Stromal cell of bone marrow (primary cell): ENCODE measurements at places on chromosomes 13 and 19.

- no peak for DNase-seq
Measured at GRCh38 chr19:10004617-10005016, 5.7 kb downstream of the COL5A3 start.

GRCh38 chr13:77898097-77898496, 20.5 kb downstream of the EDNRB start:
- no peak for DNase-seq

- DNase-seq = no peak
Measured at GRCh38 chr13:73929287-73929932, 204.8 kb downstream of the KLF12 start.

GRCh38 chr19:56718231-56718630, 46.7 kb upstream of the ZNF835 start:
- DNase-seq = no peak

DNA sequence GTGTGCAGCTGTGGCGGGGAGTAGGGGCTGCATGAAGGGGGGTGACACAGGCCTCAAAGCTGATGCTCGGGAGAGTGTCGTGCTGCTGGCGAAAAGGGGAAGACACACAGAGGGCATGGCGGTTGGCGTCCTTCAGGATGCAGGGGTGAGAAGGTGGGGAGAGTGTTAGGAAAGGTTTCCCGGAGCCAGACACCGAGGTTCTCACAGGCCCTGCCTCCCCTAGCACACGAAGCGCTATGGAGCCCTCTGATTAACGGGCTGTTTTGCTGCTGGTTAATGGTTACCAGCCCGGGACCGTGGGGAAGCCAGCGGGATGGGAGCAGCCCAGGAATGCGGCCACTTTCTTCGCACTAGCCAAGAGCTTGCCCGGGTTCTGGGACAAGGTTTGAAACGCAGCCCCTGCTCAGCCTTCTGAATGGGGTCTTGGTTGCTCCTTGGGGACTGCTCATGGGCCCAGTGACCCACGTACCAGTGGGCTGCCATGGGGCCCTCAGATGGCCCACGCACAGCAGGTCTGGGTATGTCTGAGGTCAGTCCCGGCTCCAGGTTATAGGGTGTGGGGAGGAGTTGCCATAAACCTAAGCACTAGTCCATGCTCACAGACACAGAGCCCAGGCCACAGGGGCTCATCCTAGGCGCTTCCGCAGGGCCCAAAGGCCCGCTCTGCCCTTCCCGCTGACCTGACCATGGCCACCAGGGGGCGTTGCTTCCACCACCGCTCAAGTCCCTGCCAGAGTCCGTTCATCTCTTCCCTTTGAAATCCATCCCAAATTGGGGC, 31.3 kb upstream of the ISYNA1 start:
- DNase-seq = no peak

DNA sequence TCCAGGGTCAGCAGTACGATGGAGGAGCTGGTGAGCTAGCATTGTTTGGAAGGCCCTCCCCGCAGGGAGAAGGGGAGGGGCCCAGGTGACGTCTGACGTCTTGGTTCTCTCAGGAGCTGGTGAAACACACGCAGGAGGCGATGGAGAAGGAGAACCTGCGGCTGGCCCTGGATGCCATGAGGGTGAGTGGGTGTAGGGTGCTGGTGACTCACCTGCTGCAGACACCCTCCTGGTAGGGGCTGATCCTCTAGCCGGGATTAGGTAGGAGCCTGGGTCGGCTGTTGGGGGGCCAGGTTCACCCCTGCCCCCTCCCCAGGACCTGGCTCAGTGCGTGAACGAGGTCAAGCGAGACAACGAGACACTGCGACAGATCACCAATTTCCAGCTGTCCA, 55.8 kb downstream of the VAV1 start:
- no peak for DNase-seq

GRCh38 chr19:3550947-3551791, 6.2 kb downstream of the MFSD12 start:
- no peak for DNase-seq

DNA sequence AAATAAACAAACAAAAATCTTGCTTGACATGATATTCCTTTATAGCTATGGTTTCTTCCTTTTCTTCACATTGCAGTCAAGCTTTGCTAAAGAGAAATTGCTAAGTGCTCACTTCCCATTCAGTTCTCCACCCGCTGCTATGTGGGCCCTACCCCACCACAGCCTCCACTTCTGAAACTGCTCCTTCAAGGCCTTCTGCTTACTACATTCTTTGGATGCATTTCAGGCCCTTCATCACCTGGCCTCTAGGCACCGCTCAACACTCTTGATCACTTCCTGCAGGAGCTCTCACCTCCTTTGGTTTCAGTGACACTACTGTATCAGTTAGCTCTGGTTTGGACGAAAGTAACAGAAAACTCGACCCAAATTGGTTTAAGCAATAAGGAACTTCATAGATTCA, 72.4 kb downstream of the KLF5 start:
- DNase-seq = no peak

DNA sequence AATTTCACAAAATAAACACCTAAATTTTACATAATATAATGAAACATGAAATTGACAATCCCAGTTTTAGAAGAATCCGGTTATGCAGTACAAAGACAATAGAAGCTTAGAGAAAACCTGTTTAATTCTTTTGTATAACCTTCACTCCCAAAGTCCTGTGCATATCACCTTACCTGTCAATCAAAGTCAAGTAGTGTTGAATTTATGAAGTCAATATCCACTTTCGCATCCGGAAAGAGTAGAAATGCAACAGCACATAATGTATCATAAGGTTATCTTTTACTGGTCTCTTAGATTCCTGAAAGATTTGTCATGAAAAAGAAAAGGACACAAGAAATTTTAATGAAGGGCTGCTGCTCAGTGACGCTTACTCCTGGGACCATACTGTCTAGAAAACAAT, 1112.6 kb downstream of the PCDH9 start:
- DNase-seq = no peak

DNA sequence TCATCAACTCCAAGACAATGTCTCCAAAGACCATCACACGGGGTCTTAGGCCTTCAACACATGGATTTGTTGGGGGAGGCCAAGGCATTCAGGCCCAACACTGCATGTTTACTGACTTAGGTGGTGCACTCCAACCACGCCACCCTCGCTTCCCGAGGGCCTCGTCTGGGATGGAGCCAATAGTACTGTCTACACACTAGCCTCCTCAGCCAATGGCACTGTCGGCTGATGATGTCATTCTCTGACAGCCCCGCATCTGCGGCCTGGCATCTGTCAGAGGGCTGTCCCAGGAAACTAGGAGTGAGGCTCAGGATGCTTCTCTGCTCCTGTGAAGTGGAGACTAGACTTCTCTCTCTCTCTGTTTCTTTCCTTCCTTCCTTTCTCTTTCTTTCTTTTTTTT, 96.6 kb downstream of the TEX26 start:
- DNase-seq = no peak

- DNase-seq = no peak
Measured at GRCh38 chr19:29940971-29941585, 961 bp upstream of the URI1 start.

DNA sequence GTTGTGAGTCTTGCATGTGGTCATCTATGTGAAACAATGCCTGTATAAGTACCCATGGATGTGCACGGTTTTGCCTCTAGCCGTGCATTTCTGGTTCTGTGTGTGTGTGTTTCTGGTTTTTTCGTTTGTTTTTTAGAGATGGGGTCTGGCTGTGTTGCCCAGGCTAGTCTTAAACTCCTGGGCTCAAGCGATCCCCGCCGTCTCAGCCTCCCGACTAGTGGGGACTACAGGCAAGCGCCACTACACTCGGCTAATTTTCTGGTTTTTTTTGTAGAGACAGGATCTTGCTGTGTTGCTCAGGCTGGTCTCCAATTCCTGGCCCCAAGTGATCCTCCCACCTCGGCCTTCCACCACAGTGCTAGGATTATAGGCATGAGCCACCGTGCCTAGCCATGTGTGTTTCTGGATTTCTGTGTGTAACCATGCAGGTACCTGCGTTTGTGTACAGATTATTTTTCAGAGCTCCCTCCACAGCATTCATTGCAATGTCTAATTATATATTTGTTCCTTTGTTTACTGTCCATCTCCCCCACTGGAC, 15.9 kb upstream of the FOSB start:
- no peak for DNase-seq

GRCh38 chr13:41547251-41548000, 90.1 kb downstream of the RGCC start:
- no peak for DNase-seq

- peak; percentile 47 for DNase-seq
Measured at GRCh38 chr19:5850743-5851293, 431 bp downstream of the FUT3 start.

GRCh38 chr13:40438999-40439797, 227.2 kb downstream of the FOXO1 start:
- DNase-seq = no peak

DNA sequence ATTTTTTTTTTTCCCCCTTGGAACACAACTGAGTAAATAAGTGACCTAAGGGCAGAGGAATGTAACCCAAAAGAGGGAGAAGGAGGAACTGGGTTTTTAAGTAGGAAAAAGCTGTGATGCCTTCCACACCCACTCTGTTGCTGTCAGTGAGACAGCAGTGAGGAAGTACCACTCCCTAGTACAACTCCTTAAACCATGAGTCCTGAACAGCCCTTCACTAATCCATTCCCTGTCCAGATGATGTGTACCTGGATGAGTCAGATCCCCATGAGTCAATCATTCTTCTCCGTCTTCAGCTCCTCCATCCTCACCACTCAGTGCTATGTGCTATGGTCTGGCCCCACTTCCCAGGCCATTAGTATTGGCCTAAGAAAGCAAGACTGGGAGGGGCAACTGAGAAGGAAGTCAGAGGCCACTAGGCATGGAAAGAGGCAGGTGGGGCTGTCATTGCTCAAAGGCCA, 12.9 kb upstream of the CXCL17 start:
- no peak for DNase-seq

DNA sequence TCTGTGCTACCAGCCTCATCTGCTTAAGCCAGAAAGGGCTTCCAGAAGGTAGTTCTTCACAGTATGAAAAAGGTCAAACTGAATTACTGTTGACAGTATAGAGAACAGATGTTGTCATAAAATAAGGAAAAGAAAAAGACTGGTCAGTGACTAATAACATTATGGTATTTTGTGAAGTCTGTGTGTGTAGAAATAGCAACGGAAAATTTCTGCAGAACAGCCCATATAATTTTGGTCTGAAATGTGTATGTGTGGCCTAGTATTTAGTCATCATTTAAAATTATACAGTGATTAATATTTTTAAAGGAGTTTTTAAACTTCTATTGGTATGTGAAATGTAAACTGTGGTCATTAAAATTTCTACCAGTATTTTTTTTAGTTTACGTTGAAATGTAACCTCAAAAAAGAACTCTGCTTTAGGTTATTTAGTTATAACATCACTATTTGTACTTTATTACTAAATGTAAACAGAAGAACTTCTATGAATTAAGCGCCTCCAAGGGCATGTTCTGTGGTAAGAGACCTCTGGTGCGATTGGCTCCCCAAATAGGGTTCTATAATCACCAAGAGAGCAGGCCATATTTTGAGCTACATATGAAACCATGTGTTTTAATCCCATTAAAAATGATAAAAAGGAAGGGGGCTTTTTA, 3.3 kb upstream of the GPR183 start:
- DNase-seq = peak; percentile 69

GRCh38 chr13:29359181-29359580, 236.3 kb downstream of the SLC7A1 start:
- DNase-seq = no peak

DNA sequence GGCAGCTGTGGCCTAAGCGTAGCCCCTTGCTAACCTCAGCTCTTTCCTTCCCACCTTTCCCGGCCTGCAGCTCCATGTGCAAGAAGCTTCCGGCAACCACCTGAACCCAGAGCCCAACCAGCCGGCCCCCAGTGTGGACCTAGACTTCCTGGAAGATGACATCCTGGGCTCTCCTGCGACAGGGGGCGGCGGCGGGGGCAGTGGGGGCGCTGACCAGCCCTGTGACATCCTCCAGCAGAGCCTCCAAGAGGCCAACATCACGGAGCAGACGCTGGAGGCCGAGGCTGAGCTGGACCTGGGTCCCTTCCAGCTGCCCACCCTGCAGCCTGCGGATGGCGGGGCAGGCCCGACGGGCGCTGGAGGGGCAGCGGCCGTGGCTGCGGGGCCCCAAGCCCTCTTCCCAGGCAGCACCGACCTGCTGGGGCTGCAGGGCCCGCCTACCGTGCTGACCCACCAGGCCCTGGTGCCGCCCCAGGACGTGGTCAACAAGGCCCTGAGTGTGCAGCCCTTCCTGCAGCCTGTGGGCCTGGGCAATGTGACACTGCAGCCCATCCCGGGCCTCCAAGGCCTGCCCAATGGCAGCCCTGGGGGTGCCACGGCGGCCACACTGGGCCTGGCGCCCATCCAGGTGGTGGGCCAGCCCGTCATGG, 33.8 kb upstream of the EHD2 start:
- DNase-seq = no peak

DNA sequence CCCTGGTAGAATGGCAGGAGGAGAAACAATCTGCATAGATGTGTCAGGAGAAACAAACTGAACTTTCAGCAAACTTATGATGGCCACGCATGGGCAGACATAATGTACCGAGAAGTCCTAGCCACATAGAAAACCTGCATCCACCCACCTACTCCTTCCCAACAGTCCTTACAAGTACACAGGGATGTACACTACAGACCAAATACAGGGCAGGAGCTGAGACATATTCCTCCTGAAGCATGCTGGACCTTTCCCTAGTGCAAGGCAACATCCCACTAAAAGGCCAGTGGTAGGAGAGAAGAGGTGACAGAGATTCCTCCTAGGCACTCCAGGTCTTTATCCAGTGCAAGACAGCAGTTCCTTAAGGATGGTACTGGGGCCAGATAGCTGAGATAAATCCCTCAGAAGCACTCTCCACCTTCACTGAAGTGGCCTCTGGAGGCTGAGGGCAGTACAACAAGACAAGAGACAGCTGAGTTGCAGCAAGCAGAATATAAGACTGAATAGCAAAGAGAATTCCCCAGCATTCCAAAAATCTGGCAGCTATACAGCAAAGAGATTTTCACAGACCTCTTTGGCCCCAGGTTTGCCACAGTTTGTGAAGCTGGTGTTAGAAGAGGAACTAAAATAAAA, 18.3 kb downstream of the VWA8 start:
- DNase-seq = no peak

- peak; percentile 23 for DNase-seq
Measured at GRCh38 chr13:49400755-49401659, 42.9 kb downstream of the CAB39L start.

GRCh38 chr13:39025433-39025839, 12.5 kb downstream of the PROSER1 start:
- DNase-seq = no peak

- no peak for DNase-seq
Measured at GRCh38 chr13:98537306-98537705, 39.6 kb downstream of the STK24 start.

- DNase-seq = no peak
Measured at GRCh38 chr13:29936051-29936813, 85.8 kb upstream of the UBL3 start.

DNA sequence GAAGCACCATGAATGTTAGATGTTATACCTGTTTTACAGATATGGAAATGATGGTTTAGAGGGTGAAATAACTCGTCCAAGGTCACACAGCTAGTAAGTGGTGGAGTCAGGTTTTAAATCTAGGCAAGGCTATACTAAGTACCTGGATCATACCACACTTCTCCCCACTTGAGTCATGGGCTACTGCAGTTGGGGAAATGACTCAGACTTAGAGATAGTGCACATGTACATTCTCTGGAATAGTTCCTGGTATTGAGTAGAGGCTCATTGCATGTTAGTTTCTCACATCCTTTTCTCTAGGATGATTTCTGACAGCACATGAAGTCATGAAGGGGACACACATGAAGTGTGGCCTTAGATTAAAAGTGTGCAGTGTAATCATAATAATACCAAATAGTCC, 76.2 kb upstream of the TNFSF11 start:
- DNase-seq = no peak
